ENCODE measurements at places on chromosomes 3 and 15.
A peak's percentile ranks its signal among the peaks of the same experiment; 100 is the strongest.

DNA sequence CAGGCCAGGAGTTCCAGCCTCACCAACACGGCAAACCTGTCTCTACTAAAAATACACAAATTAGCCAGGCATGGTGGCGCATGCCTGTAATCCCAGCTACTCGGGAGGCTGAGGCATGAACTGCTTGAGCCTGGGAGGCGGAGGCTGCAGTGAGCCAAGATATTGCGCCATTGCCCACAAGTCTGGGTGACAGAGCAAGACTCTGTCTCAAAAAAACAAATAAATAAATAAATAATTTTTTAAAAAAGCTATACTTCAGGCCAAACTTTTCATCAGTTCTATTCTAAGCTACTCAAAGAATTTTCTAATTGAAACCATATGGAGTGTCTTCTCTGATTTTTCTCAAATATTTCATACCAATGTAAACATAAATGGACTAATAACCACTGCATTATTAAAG is 43.5 kb downstream of the PHC3 start:
- H3K4me3 ChIP-seq: no peak overlapping the region
- DNase-seq: no peak
- no peaks in the 10 kb centered on the region for H3K4me1 ChIP-seq
- no peak overlapping the region for H3K27ac ChIP-seq
- no peaks in the 10 kb centered on the region for H3K36me3 ChIP-seq

DNA sequence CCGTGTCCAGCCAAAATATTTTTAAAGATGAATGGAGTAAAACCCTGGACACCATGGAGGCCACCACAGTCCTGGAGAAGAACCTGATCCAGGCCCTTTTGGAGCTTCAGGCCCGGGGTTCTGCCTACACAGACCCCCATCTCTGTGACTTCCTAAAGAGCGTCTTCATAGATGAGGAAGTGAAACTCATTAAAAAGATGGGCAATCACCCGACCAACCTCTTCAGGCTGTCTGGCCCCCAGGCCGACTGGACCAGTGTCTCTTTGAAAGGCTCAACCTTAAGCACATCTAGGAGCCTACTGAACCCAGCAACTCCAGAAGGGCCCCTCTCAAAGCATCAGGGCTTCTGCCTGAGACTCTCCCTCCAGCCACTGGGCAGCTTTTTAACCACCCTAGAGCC is 107.9 kb upstream of the FAM174B start:
- no peak for DNase-seq
- H3K4me1 ChIP-seq: no peaks in the 10 kb centered on the region
- H3K27ac ChIP-seq: no peak overlapping the region
- H3K27me3 ChIP-seq: no peaks in the 10 kb centered on the region
- no peaks in the 10 kb centered on the region for H3K36me3 ChIP-seq

- H3K36me3 ChIP-seq: no peaks in the 10 kb centered on the region
- no peaks in the 10 kb centered on the region for H3K27me3 ChIP-seq
- DNase-seq: no peak
- H3K4me1 ChIP-seq: no peaks in the 10 kb centered on the region
- no peak overlapping the region for H3K4me3 ChIP-seq
Measured at GRCh38 chr15:33119273-33119672, 75.2 kb downstream of the FMN1 start.

- H3K4me3 ChIP-seq: no peak overlapping the region
- H3K27ac ChIP-seq: no peak overlapping the region
- no peaks in the 10 kb centered on the region for H3K4me1 ChIP-seq
- no peak for DNase-seq
- H3K27me3 ChIP-seq: no peaks in the 10 kb centered on the region
Measured at GRCh38 chr15:45790325-45790943, 155.6 kb downstream of the SQOR start.

GRCh38 chr15:66565741-66566144 is at the start of gene LCTL:
LCTL (minus strand) TSS chr15:66565998; CDS start chr15:66565365, 633 bp downstream.
- H3K36me3 ChIP-seq: no peaks in the 10 kb centered on the region
- H3K27ac ChIP-seq: no peak within 1 kb of the TSS
- no peak within 1 kb of the TSS for H3K4me3 ChIP-seq
- no peaks in the 10 kb centered on the region for H3K27me3 ChIP-seq
- H3K4me1 ChIP-seq: no peaks in the 10 kb centered on the region
- DNase-seq: no peak

DNA sequence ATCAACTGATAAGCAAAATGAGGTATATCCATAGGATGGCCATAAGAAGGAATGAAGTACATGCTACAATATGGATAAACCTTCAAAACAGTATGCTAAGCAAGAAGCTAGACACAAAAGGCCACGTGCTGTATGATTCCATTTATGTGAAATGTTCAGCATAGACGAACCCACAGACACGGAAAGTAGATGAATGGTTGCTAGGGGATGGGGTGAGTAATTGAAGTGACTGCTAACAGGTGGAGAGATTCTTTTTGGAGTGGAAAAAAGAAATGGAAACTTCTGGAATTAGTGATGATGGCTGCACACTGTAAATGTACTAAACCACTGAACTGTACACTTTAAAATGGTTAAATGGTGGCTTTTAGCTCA is 630 bp upstream of the EFCAB12 start:
- H3K4me3 ChIP-seq: no peak overlapping the region
- no peaks in the 10 kb centered on the region for H3K27me3 ChIP-seq
- peak overlapping the region; percentile 74 for H3K27ac ChIP-seq
- peaks cover 17% of the 10 kb centered on the region for H3K4me1 ChIP-seq

- no peak overlapping the region for H3K4me3 ChIP-seq
- peaks cover 7% of the 10 kb centered on the region for H3K4me1 ChIP-seq
- H3K27ac ChIP-seq: no peak overlapping the region
- no peaks in the 10 kb centered on the region for H3K36me3 ChIP-seq
- no peaks in the 10 kb centered on the region for H3K27me3 ChIP-seq
Measured at GRCh38 chr3:57017459-57017845, 43.0 kb upstream of the SPATA12 start.

GRCh38 chr15:68990231-68990991 is 24.1 kb upstream of the NOX5 start:
- H3K36me3 ChIP-seq: no peaks in the 10 kb centered on the region
- peak; percentile 14 for DNase-seq
- H3K4me1 ChIP-seq: no peaks in the 10 kb centered on the region
- H3K27me3 ChIP-seq: no peaks in the 10 kb centered on the region
- no peak overlapping the region for H3K27ac ChIP-seq

DNA sequence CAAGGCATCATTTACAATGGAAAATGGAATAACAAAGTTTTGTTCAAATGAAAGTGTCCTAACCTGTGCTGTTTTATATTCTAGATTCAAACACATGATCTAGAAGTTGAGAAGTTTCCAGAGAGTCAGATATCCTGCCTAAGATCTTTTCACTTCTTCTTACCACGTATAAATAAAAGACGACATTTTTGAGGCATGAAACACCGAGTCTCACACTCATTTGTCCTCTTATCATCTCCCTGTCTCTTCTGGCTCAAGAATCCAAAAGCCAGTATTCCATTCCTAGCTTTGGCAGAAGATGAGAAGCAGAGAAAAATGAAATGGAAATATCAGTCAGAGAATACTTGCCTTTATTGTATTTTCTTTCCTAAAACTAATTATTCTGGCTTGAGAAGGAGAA is 738.6 kb upstream of the NR2F2 start:
- H3K27ac ChIP-seq: no peak overlapping the region
- H3K27me3 ChIP-seq: no peaks in the 10 kb centered on the region
- H3K4me1 ChIP-seq: peaks cover 9% of the 10 kb centered on the region
- no peak overlapping the region for H3K4me3 ChIP-seq
- no peak for DNase-seq
- no peaks in the 10 kb centered on the region for H3K36me3 ChIP-seq

- no peaks in the 10 kb centered on the region for H3K36me3 ChIP-seq
- H3K4me1 ChIP-seq: no peaks in the 10 kb centered on the region
- no peak overlapping the region for H3K27ac ChIP-seq
- no peak overlapping the region for H3K4me3 ChIP-seq
- no peaks in the 10 kb centered on the region for H3K27me3 ChIP-seq
- DNase-seq: no peak
Measured at GRCh38 chr3:122100591-122101463, 45.7 kb downstream of the CD86 start.
